ENCODE measurements at places on chromosomes 7 and 10. TPM values are rescaled to one million over a fixed set of nuclear protein-coding genes. Genes with fewer than 3 reads are reported as not detected.

FAM25G gene
- not detected for total RNA-seq

UMAD1 gene
- 12.4 TPM for total RNA-seq

EBLN1 gene
- total RNA-seq, result not detected

PPP1R17 gene
- not detected for total RNA-seq

CTAGE4 gene
- 0.17 TPM for total RNA-seq

PLEKHA8 gene
- 15.5 TPM for total RNA-seq

MMP21 gene
- total RNA-seq, result 0.26 TPM

HOXA10 gene
- total RNA-seq, result 0.17 TPM

PRRT4 gene
- under 0.01 TPM for total RNA-seq

CALHM3 gene
- not detected for total RNA-seq

FAM13C gene
- total RNA-seq, result 3.9 TPM

DNA sequence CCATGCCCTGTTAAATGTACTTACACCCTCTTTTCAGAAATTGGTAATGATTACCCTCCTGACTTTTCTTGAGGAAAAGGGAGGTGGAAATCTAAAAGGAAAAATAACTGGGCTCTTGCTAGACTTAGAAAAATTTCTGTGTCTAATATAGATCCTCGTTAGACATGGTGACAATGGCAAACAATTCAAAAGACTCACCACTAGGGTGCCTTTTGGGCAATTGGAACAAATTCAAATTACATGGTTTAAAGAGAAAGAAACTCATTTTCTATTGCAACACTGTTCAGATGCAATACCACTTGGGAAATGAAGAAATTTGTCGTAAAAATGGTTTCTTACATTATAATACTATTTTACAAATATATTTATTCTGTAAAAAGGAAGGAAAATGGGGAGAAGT is 950.1 kb downstream of the GRM8 start:
- DNase-seq, result no peak

DNA sequence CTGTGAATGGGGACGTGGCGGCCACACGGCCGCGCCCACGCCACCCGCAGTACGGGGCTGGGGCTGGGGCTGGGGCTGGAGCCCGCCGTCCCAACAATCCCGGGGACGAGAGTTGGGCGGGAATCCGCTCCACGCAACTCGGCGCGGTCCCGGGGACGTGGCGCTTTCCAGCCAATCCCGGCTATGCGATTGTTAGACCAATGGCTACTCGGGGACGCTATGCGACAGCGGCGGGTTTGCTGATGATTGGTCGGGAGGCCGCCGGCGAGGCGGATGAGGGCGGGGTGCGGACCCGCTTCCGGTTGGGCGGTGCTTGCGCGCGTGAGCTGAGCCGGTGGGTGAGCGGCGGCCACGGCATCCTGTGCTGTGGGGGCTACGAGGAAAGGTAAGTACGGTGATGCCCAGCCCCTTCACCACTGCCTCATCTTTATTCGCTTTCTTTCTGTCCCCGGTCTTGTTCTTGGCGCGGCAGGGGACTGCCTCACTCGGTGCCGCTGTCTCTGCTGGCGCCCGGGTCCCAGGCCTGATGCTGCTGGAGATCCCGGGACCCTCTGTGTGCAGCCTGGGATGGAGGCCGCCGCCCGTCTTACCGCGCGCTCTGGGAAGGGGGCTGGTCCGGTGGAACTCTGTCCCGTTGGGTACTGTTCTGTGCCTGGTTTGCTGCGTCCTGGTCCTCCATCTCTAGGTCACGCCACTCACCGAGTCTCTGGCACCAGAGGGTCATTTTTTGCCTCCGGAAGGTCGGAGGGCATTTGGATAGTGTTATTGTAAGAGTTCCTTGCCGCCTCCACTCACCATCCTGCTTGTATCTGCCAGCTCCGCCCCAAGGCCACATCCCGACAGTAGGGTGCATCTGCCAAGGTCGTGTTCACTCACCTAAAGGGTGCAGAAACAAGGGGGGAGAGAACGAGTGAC is at the start of gene CALU:
TSS of gene CALU (plus strand) at position 312 of the 915 bp plus-strand sequence. CDS start 9,225 bp downstream, outside the sequence.
- peak; percentile 97 for DNase-seq

GRCh38 chr10:68184546-68184945 is 47.4 kb downstream of the ATOH7 start:
- DNase-seq, result no peak

DNA sequence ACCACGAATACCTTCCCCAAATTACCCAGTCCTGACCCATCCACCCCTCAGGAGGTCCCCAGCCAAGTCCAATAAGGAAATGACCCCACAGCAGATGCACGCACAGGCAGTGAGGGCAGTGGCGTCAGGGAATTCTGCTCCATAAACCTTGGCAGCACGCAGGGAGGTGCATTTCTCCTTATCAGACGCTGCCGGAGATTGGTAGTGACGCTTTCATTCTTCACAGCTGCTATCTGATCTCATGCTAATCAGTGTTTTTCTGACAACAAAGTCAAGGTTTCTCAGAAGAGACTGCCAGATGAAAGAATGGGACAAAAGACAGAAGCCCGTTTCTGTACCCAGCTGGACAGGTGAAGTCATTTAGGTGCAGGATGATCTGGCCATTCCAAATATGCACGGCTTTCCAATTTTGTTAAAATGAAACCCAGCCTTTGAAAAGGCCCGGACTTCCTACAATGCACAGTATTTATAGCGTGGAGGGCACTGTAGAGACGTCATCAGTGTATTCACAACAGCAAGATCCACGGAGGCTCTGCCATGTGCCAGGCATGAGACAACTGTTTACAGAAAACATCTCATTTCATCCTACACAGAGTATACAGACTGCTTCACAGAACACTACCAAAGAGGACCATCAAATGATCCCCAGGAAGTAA is 35.3 kb downstream of the DIP2C start:
- DNase-seq, result peak; percentile 51

GRCh38 chr7:139855498-139856270 is 26.6 kb downstream of the TBXAS1 start:
- DNase-seq, result no peak

DNA sequence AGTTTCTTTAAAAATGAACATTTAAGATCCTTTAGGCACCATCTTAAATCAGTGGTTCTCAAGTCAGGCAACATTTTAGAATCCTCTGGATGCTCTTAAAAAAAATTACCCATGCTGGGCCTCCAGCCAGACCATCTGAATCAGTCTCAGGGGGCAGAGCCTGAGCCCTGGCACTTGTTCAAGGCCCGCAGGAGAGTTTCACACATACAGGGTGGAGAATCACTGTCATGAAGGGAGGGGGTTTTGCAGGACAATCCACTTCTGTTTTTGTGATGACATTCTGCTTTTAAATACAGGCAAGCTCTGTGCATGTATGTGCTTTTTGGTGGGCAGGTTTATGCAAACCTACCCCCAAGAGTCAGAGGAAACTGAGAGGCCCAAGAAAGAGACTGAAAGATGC is 268.6 kb downstream of the SEC23IP start:
- peak; percentile 23 for DNase-seq

DNA sequence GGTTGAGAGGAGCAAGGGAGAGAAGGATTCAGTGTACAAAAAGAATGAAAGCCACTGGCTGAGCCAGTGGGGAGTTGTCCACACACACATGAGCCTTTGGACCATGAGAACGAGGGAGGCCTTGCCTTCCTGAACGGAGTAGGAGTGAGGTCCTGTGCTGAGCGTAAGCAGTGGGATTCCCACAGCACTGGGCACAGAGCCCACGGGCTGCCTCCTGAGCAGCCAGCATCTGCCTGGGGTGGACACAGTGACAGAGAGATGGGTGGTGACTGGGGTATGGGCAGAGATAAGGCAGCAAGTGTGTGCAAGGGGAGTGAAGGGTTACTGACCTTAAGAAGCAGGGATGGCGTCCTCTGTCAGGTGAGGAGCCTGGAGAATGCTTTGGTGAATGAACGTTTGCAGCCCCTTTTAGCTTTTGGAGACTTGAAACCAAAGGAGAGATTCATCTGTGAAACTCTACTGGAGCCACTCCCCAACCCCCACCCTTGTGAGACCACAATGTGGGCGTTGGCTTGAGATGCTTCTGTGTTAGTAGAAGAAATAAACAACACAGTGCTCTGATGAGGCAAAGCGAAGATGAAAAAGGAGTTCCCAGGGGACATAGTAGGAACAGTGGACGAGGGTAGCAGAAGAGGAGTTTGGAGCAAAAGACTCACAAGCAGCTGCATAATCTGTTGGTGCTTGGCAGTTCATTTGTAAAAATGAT is 56.5 kb downstream of the FIGNL1 start:
- DNase-seq, result no peak

- DNase-seq, result peak; percentile 49
Observed at GRCh38 chr10:28393956-28394568, 91.2 kb upstream of the MPP7 start.

- no peak for DNase-seq
Observed at GRCh38 chr7:158724658-158725505, 20.3 kb upstream of the NCAPG2 start.

GRCh38 chr7:28774261-28774988 is 183.7 kb downstream of the TRIL start:
- DNase-seq, result no peak

DNA sequence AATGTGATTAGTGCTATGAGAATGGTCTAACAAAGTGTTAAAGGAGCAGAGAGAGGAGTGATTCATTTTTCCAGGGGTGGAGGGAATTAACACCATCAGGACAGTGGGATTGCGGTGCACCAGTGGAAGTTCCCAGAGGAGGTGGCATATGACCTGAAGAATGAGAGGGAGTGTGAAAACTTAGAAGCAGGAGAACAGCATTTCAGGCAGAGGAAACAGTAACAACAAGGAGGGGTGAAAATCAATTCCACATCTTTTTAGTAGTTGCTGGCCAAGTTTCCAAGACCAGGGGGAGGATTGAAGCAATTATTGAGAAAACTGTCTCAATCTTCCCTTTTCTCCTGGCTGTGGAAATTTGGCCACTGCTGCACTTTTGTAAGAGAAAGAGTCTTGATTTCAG is 23.7 kb upstream of the CCDC172 start:
- no peak for DNase-seq

DNA sequence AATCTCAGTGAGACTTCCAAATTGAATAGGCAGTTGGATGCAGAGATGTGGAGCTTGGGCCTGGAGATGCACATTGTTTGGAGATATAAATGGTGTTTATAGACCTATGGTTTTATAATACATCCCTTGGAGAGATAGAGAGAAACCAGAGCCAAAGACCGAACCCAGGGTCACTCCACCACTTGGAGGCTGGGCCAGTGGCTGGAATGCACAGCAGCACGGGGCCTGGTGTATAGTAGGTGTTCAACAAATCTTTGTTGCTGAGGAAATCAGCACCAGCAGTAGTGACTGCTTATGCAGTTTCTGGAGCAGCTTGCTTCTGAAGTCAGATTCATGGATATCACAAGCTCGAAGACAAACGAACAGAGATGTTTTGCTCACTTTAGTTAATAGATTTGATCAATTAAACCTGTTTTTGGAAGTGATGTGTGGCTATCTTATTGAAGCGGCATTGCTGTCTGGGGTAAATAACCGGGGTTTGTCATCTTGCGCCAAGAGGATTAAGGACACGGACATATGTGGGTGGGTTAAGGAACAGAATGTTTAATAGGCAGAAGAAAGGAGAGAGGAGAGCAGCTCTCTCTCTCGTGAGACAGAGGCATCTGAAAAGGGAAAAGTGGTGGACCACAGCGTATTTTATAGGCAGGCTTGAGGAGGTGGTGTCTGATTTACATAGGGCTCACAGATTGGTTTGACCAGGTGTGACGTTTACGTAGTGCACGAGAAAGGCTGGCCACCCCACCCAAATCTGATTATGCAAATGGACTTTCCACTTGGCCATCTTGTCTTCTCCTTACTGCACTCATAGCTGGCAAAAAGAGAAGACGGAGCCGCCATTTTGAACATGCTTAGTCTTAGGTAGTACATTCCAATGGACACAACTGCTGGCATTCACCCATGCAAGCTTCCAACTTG is 11.1 kb downstream of the RBP4 start:
- DNase-seq, result no peak

DNA sequence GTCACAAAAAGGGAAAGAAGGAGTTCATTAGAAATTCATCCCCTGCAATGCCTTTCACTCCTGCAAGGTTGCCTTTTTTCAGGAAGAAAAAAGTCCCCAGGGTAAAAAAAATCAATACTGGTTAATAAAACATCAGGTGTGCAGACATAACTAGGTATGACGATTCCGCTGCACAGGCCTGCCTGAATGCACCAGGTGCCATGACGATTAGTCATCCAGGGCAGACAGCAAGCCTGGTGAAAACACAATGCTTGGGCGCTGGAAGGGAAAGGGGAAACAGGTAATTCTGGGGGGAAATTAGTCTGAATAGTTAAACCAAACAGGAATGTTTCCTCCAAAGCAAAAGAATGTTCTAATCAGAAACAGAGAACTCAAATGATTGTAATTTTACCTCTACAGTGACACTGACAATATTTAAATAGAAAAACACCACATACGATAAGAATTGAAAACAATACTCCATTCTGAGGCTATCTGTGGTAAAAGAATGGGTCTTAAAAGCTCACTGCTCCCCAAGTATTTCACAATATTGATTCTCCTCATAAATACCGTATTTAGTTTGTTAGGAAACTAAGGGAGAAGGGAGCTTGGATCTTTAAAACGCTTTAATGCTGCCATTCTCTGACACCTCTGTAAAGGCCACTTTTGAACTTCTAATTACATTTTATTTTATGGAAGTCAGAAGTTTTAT is 45.2 kb downstream of the VPS41 start:
- no peak for DNase-seq

- DNase-seq, result no peak
Observed at GRCh38 chr10:81949283-81949682, 74.3 kb downstream of the NRG3 start.

DNA sequence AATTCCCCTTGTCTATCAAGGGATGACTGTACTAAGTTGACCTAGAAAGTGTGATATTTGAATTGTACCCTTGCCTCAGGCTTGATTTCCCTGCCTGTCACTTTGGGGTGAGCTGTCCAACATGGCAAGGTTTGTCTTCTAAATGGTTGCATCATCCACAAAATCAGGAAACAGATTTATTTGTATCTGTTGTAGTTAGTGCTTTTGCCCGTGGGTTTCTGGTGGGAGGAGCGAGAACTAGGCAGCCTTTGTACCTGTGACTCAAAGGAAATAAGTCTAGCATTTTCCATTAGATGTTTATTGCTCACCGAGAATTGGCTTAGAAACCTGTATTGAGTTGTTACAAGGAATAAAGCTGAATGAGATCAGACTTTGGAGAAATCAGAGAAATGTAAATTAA is 650.8 kb downstream of the LRMDA start:
- peak; percentile 28 for DNase-seq

GRCh38 chr7:29254591-29254990 is 60.0 kb downstream of the CHN2 start:
- no peak for DNase-seq

DNA sequence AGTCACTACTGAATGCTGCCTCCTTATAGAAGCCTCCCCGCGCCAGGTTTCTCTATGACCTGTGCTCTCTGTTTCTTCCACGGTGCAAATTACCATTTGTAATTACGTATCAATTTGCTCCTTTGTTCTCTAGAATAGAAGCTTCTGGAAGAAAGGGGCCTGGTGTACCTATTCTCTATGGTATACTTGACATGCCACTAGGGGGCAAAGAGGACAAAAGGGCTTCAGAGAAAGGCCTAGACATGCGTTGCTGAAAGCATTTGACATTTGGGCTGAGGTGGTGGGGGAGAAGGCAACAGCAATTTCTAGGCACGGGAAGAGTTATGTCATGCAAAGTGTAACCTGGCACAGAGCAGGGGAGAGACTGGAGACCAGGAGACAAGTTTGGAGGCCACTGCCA is 148.7 kb downstream of the WDR11 start:
- no peak for DNase-seq

GRCh38 chr10:114266521-114266920 is 27.5 kb downstream of the VWA2 start:
- peak; percentile 88 for DNase-seq

Data from fibroblast of lung (primary cell).